ENCODE measurements at places on chromosomes 3 and 15. TPM values are rescaled to one million over a fixed set of nuclear protein-coding genes. Genes with fewer than 3 reads are reported as not detected.

DNA sequence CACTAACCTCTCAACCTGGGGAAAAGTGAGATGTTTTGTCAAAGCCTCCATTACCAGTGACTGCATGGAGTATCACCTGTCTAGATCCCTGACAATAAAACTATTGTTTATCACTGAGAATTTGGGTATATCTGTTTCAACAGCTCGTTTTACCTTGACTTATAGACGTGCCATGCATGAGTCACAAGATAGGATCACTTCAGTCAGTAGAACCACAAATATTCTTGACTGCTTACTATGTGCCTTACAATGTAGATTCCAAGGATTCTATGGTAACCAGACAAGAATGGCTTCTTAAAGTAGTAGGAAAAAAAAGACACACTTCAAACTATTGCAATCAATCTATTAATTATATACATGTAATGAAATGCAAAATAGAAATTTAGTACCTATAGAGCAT is 55.7 kb upstream of the GRM7 start:
- no peak for DNase-seq

DNA sequence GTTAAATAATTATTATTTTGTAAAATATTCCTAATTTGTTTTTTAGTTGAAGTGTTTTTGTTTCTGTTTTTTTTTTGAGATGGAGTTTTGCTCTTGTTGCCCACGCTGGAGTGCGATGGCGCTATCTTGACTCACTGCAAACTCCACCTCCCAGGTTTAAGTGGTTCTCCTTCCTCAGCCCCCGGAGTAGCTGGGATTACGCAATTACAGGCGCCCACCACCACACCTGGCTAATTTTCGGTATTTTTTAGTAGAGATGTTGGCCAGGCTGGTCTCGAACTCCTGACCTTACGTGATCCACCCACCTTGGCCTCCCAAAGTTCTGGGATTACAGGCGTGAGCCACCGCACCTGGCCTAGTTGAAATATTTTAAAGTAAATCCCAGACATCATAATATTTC is 48.7 kb upstream of the GATM start:
- no peak for DNase-seq

DNA sequence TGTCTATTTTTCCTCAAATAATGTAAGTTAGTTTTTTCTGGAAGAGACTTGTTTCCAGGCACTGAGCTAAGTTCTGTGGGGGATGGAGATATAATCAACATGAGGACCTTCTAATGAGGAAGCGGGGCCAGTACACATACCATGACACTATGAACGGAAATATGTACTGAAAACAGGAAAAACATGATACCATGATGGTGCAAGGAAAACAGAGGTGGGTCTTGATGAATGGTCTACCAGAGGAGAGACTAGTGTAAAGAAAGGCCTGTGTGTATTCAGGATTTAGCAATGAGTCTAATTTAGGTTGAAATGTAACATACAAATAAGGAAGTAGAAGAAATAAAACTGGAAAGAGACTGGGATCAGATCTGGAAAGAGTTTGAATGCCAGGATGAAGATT is 38.9 kb upstream of the TPRG1 start:
- no peak for DNase-seq

GRCh38 chr3:9780458-9780812 is 10.7 kb upstream of the CAMK1 start:
- no peak for DNase-seq

- no peak for DNase-seq
Observed at GRCh38 chr3:115218859-115219258, 71.8 kb upstream of the ZBTB20 start.

DNA sequence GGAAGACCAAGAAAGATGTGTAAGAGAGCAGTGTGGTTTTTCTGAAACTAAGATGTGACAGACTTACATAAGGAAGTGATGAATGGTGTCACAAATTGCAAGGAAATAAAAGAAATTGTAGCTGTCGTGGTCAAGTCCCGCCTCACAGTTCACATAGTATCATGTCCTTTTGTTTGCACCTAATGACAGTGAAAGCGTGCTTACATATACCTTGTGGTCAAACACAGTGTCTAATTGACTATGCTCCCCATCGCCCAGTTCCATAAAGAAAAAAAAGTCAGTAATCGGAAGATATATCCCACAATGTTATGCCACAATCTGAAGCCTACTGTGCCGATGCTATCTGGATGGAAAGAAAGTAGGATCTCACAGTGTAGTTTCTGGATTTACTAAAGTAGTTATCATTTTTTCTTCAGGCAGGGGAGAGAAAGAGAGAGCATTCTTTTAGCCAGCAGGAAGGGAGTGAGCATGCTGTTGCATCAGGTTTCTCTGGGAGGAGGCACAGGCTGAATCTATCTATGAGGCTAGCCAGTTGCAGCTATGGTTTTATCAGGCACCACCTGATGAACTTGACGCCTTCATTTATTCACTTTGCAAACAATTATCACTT is 9.8 kb upstream of the PLSCR1 start:
- DNase-seq: no peak

GRCh38 chr15:30650012-30650929 is 24.3 kb downstream of the ARHGAP11B start:
- no peak for DNase-seq

DNA sequence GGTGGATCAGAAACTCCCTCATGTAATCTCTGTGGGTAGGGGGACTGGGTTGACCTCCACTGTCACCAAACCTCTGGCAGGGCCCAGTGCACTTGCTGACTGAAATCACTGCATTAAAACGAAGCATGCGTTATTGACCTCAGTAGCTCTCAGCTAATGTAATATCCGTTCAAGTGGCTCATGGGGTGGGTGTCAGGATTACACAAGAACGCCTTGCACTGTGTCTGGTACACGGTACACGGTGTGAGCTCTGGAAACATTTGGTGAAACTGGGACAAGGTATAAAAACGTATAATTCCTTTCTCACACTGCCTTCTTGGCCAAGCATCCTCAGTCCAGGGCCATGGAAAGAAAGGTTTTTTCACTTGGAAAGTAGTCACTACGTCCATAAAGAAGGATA is 11.9 kb downstream of the LRTM1 start:
- DNase-seq: no peak

GRCh38 chr15:93340406-93340805 is 251.4 kb upstream of the RGMA start:
- DNase-seq: no peak

DNA sequence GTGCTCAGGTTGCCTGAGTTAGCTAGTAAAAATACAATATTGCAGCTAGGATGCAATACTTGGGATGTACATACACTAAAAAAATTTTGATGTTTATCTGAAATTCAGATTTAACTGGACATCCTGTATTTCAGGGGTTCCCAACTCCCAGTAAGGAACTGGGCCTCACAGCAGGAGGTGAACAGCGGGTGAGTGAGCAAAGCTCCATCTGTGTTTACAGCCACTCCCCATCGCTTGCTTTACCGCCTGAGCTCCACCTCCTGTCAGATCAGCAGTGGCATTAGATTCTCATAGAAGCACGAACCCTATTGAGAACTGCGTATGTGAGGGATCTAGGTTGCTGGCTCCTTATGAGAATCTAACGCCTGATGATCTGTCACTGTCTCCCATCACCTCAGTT is 285.1 kb upstream of the PROK2 start:
- no peak for DNase-seq

DNA sequence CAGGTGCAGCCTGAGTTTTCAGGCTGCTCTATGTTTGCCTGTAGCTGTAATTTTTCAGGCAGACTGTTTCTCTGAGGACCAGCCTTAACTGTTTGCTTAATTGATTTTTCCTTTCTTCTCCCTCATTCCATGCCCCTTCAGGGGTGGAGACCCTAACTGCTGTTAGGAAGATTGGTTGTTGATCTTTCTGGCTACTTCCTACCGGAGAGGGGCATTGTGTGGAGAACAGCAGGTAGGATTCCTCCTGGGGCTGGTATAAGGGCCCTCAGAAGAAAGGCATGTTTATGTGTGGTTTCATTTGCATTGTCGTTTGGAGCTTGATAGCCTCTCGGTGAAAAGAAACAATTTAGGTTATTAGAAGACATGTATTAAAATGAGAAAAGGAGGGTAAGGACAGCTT is 56.9 kb upstream of the GOLGA6L2 start:
- no peak for DNase-seq

GRCh38 chr15:71788646-71789579 is 21.4 kb upstream of the NR2E3 start:
- no peak for DNase-seq

The GNAT1 gene
- total RNA-seq: 4.4 TPM

The RAB27A gene
- 0.94 TPM for total RNA-seq

The REC114 gene
- not detected for total RNA-seq

The GLDN gene
- total RNA-seq: not detected

The CCDC191 gene
- 1.4 TPM for total RNA-seq

The KIF7 gene
- 8.0 TPM for total RNA-seq

The RARB gene
- total RNA-seq: not detected

The PCNP gene
- 58.0 TPM for total RNA-seq

The C3orf85 gene
- not detected for total RNA-seq
